Fibroblast of mammary gland (primary cell): ENCODE measurements at places on chromosomes 3 and 15.

- peak; percentile 20 for DNase-seq
Measured at GRCh38 chr3:139935016-139935865, at the start of gene CLSTN2. Gene CLSTN2, plus strand, starts transcription at chr3:139935185.

DNA sequence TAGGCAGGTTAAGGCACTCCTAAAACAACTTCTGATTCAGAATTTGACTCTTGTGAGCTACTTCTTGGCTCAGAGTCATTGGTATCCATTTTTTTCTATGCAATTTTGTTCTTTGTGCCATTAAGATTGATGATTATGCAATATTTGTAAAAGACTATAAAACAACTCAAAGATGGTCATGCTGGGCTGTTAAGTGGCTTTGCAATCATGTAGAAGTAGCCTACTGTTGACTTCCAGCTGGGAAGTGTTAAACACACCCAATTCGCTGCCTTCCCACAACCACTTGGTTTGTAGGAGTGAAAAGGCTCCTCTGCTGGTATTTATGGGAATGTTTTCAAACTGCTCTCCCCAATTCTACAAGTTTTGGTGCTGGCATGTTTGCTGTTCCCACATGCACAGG lies 74.7 kb upstream of the COL6A6 start:
- no peak for DNase-seq

DNA sequence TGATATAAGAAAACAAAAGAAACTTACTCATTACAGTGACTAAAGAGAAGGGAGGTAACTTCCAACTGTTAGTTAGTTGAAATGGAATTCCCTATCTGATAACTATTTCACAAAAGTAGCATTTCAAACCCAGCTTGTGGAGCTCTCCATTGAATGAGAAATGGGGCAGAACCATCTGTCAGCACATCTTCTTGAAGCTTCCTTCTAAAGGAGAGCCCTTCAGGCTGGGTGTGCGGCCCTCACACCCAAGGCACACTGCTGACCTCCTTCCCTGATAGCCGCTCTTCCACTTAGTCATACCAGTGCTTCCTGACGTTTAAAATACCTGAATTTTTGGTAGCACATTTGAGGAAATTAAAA lies 28.1 kb upstream of the VEPH1 start:
- peak; percentile 54 for DNase-seq

DNA sequence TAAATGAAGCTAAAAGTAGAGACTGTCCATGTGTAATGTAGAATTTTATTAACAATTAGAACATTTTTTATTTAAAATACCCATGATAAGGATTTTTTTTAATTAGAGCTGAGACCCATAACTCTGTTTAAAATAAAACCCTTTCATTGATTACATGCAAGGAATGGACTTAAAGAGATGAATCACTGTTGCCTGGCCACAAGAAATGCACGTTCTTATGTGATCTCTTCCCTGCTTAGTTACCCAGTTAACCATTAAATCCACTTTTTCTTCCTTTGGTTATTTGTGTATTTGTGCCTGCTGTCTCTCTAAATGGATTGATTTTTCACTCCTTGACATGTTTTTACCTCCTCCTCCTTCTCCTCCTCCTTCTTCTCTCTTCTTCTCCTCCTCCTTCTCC lies 83.3 kb upstream of the SLITRK3 start:
- peak; percentile 21 for DNase-seq

GRCh38 chr3:143160437-143160836 lies 40.9 kb downstream of the CHST2 start:
- no peak for DNase-seq

DNA sequence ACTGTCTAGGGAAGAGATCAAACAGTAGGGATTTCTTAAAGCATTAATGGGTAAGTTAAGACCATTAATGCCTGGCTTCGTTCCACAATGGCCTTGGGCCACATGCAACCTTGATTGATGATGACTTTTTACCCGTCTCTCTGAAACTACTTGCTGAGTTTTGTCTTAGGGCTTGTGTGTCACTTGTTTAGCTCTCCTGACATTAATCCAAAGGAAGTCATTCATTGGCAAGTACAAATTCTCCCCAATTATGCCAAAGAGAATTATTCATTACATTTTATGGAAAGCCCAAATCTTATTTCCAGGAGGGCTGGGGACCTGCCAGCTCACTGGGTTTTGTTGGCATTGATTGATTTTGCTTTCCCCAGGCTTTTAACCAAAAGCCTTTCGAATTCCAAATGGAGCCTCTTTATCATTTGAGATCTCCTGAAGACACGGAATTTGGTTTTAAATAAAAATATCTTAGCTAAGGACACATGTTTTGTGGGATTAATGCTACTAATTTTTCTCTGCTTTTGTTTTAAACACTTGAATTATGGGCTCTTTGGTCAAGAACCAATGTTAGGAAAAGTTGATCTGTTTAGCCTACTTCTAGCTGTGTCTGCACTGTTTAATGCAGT lies 40.7 kb downstream of the SERPINI1 start:
- DNase-seq = no peak

DNA sequence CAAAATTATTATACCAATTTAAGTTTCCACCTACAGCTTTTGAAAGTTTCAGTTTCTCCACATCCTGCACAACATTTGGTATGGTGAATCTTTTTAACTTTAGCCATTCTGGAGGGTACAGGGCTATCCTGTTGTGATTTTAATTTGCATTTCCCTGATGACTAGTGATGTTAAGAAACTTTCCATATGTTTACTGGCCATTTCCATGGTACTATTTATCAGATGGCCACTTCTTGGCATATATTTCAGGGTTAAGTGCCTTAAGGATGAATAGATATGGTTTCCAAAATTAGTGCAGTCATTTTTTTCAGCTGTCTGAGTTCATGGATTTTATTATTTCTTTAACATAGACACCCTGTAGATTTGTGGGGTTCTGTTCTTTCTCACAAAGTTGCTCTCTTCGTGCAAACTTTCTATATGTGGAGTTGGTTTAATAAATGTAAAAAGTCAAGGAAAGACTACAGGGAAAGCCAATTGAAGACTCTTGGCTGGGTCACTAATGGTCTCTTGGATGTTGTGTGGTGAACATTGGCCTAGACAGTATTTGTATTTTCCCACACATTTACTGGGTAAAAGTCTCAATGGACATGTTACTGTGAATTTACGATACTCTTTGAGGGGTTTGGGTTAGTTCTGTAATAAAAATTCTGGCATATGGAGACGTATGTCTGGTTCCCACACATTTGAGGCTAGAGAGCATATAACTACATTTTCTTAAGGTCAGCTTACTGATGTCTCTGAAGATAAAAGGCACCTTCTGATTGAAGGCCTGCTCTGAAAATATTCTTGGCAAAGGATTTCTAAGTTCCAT lies 147.5 kb upstream of the PDZRN3 start:
- DNase-seq = peak; percentile 20

GRCh38 chr3:113035387-113035982 lies 44.7 kb downstream of the GTPBP8 start:
- peak; percentile 67 for DNase-seq

GRCh38 chr3:71152892-71153265 lies 430.6 kb downstream of the FOXP1 start:
- no peak for DNase-seq

DNA sequence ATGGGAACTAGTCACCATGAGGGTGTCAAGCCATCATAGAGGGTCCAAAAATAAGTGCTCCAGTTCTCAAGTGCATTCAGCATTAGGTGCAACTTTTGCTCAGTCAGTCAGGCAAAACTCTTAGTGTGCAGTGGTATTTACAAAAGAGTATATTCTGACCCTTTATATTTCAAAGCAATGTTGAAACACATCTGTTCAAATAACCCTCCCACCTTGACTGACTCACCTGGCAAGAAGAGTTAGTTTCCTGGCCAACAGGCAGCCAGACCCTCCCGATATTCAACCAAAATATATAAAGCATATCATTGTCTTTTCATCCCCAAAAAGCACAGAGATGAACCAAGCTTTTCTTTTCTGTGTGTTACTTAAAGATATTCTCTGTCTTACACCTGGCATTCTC lies 7.6 kb upstream of the COL8A1 start:
- DNase-seq = no peak

GRCh38 chr3:59737241-59737640 lies 687.4 kb upstream of the CFAP20DC start:
- DNase-seq = peak; percentile 49

DNA sequence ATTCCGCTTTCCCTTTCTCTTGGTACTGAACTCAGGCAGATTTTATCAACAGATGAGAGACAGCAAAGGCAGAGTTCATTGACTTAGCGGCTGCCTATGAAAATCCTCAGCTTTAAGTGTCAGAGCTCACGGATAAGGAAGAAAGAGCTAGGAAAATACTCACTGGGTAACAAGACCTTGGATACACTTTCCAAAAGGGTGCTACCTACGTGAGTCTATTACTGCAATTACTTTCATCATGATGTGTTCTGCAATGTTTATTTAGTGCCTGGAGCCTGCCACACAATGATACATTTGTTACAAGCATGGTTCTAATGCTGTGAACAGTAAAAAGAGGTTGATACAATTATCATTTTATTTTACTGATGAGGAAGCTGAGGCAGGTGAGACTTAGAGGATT lies 177.5 kb downstream of the GRM7 start:
- no peak for DNase-seq

- DNase-seq = no peak
Measured at GRCh38 chr3:28114893-28115292, 126.5 kb upstream of the CMC1 start.

GRCh38 chr15:70956201-70956995 lies 63.8 kb downstream of the LRRC49 start:
- DNase-seq = peak; percentile 67

DNA sequence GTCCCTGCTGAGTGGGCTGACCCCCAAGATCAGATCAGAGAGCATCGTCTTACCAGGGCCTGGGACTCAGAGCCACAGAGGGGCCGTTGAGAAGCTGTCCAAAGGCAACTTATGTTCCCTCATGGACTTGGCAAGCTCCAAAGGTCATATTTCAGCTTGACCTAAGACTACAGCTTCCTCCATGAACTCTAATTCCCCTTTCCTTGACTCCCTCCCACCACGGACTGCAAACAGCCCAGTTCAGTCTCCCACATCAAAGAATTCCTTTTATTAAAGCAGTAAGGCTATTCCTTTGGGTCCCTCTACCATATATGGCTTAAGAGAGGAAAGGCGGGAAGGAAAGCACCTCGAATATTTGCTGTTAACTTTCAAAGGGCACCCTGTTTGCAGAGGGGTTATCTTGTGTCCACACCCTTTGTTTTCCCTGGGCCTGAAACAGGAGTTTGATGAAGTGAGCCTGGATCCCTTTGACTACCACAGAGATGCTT lies 146.1 kb upstream of the THBS1 start:
- no peak for DNase-seq

DNA sequence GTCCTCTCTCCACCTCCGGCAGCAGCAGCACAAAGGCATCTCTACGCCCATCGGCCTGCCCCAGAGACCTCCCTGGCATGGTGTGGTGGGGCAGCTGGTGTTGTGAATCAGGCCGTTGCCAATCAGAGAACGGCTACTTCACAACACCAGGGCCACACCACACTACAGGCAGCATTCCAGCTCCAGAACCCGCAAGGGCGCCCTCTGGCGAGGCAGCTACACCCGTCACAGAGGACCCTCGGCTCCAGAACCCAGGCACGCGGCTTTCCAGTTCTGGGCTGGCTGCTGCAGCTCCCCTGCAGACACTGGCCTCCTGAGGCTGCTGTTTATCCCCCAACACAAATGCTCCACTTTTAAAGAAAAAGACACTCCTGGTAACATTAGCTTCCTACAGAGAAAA lies 127.5 kb upstream of the TOPAZ1 start:
- DNase-seq = peak; percentile 46

DNA sequence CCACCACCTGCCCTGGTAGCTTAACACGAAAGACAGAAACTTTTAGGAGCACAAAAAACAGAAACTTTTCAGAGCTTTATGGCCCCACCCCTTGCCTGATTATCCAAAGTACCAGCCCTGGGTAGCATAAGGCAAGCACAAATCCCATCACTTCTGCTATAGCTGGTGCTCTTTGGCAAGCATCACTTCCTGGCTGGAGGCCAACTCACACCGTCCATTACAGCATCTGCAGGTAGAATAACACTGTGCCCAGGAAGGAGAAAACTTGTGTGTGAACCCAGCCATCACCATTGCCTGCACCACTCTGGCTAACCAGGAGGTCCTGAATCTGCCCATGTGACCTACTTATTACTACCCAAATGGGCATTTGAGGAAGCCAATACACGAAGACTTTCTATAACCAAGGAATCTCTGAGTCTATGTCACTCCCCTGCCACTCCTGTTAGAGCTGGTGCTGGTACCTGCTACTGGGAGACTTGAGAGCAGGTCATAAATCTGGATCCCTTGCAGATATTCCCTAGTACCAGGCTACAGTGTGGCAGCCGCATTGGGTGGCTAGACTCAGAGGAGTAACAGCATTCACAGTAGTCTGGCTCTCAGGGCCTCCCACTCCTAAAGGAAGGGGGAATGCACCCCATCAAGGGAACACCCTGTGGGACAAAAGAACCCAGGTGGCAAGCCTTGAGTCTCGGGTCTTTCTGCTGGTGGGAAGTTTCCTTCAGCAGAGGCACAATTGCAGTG lies 73.3 kb upstream of the AKAP13 start:
- no peak for DNase-seq

DNA sequence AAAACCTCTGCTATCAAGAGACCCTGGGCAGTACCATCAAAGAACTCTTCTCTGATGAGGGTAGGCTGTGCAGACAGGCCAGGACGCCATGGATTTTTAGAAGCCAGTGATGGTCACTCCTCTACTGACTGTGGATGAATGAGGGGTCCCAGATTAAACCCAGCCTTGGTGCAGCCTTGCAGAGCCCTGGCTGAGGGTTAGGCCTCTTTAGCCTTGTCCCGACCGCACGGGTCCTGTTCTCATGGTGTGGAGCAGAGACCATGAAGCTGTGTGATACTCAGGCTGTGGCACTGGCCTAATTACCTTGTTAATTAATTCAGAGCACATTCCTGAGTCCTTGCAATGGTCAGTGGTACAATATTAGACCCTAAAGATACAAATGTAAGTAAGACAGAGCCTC lies 71.7 kb downstream of the FBN1 start:
- DNase-seq = no peak

GRCh38 chr3:147735616-147736015 lies 326.5 kb downstream of the ZIC1 start:
- no peak for DNase-seq

DNA sequence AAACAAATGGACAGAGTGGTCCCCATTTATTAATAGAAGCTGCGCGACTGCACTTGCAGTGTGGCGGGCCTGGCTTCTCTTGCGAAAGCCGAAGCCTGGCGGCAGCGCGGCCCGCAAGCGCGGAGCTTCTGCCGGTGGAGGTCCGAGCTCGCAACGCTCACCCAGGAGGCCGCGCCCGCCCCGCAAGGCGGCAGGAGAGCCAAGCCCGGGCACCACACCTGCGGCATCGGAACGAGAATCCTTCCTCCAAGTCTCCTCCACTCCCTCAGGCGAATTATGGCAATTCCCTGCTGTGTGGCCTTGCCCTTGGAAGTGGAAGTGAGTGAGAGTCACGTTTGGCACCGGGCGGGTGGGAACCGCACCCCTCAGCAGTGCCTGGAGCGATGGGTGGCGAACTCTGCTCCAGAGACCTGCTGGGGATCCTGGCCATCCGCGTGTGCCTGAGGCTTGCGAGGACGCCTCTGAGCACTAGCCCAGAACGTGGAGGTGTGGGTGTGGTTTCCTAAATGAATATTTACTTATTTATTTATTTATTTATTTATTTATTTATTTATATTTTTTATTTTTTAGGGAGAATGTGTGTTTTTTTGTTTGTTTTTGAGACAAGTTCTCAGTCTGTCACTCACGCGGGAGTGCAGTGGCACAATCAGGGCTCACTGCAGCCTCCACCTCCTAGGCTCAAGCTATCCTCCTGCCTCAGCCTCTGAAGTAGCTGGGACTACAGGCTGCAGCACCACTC lies 133.7 kb upstream of the UBE2E1 start:
- DNase-seq = no peak

- peak; percentile 32 for DNase-seq
Measured at GRCh38 chr3:47605652-47606051, 27.0 kb upstream of the CSPG5 start.
